ENCODE measurements at places on chromosomes 4 and X. TPM values are rescaled to one million over a fixed set of nuclear protein-coding genes. Genes with fewer than 3 reads are reported as not detected.

SHOX gene
- total RNA-seq, result not detected

UGT2B17 gene
- total RNA-seq, result not detected

NPY1R gene
- 2.9 TPM for total RNA-seq

FGF16 gene
- not detected for total RNA-seq

ENPP6 gene
- total RNA-seq, result 0.06 TPM

GYPE gene
- 1.3 TPM for total RNA-seq

IBSP gene
- not detected for total RNA-seq

ALAS2 gene
- 0.53 TPM for total RNA-seq

TEX13C gene
- not detected for total RNA-seq

TRO gene
- 3.7 TPM for total RNA-seq

HSFX1 gene
- total RNA-seq, result 2.3 TPM

BEX5 gene
- 1.4 TPM for total RNA-seq

EDA gene
- total RNA-seq, result 17.5 TPM

CXorf49 gene
- not detected for total RNA-seq

HEPH gene
- total RNA-seq, result 35.0 TPM

ASB5 gene
- 1.3 TPM for total RNA-seq

NSUN7 gene
- total RNA-seq, result 6.6 TPM

WFS1 gene
- 66.0 TPM for total RNA-seq

AGTR2 gene
- total RNA-seq, result 0.41 TPM

VGLL1 gene
- total RNA-seq, result not detected

CITED1 gene
- 0.94 TPM for total RNA-seq

PSAPL1 gene
- not detected for total RNA-seq

AMOT gene
- total RNA-seq, result 18.9 TPM

TMEM131L gene
- total RNA-seq, result 8.1 TPM

PDGFC gene
- 18.5 TPM for total RNA-seq

GAGE12F gene
- not detected for total RNA-seq

MAGEA2B gene
- total RNA-seq, result not detected

ITM2A gene
- 168 TPM for total RNA-seq

MAGIX gene
- total RNA-seq, result 7.7 TPM

ODAPH gene
- total RNA-seq, result not detected

BMX gene
- total RNA-seq, result 16.8 TPM

VCX3A gene
- total RNA-seq, result not detected

FRG2 gene
- not detected for total RNA-seq

SULT1E1 gene
- total RNA-seq, result not detected

GLRA2 gene
- not detected for total RNA-seq

HGFAC gene
- 0.38 TPM for total RNA-seq

HSFX2 gene
- not detected for total RNA-seq

MMAA gene
- total RNA-seq, result 8.7 TPM

CCDC120 gene
- total RNA-seq, result 2.7 TPM

SNX25 gene
- 15.4 TPM for total RNA-seq

RAB28 gene
- total RNA-seq, result 18.5 TPM

MAOA gene
- total RNA-seq, result 102 TPM

TMSB15A gene
- not detected for total RNA-seq

HTN3 gene
- total RNA-seq, result not detected

YY2 gene
- 0.35 TPM for total RNA-seq

WDR1 gene
- 267 TPM for total RNA-seq

CXCL13 gene
- not detected for total RNA-seq

PDE5A gene
- total RNA-seq, result 7.6 TPM

SORCS2 gene
- 2.4 TPM for total RNA-seq

NLRP2B gene
- not detected for total RNA-seq

MAGEC1 gene
- total RNA-seq, result not detected

TCP11X1 gene
- not detected for total RNA-seq

TCEAL5 gene
- 0.50 TPM for total RNA-seq

Measured in left cardiac atrium (tissue), 4 donors.